ENCODE measurements at places on chromosomes 1 and 21. TPM values are rescaled to one million over a fixed set of nuclear protein-coding genes. Genes with fewer than 3 reads are reported as not detected.

The C1QA gene
- total RNA-seq = 65.3 TPM

The CC2D1B gene
- total RNA-seq = 14.5 TPM

The KCNK2 gene
- total RNA-seq = 0.08 TPM

DNA sequence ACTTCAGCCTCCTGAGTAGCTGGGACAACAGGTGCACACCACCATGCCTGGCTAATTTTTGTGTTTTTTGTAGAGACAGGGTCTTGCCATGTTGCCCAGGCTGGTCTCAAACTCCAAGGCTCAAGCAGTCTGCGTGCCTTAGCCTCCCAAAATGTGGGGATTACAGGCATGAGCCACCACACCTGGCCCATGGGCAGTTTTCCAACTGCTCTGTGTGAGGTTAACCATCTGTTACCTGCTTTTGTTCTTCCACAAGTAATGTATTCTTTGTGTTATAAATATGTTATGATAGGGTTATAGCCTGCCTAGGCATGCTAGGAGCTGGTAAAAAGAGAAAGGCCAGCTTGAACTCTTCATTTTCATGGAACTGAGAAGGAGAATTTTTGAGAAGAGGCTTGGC lies 30.7 kb downstream of the TUFT1 start:
- no peak for DNase-seq

- no peak for DNase-seq
Measured at GRCh38 chr1:228438266-228438665, 21.6 kb upstream of the TRIM17 start.

DNA sequence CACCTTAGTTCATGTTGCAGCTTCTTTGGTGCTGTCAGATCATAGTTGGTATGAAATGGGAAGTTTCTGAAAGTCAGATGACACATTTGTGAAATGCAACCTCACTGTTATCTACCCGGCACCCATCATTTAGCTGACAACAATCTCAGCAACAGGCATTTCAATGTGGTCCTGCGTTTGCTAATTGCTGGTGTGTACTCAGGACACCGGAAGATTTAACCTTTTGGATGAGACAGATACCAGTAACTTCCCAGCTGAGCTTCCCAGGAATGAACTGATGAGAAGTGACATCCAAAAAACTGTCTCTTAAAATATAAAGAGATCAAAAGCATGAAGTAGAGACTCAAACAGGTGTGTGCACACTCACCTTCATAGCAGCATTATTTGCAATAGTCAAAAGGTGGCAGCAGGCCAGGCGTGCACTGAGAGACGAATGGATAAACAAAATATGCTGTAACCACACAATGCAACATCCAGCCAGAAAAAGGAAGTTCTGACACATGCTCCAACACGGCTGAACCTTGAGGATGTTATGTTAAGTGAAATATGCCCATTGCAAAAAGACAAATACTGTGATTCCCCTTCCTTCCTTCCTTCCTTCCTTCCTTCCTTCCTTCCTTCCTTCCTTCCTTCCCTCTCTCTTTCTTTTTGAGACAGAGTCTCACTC lies 7.9 kb upstream of the CLDN14 start:
- DNase-seq = peak; percentile 82

GRCh38 chr1:107467286-107467685 lies 326.4 kb downstream of the NTNG1 start:
- DNase-seq = no peak

- DNase-seq = no peak
Measured at GRCh38 chr1:12773438-12773837, at the start of gene PRAMEF12. TSS of gene PRAMEF12 (plus strand) at chr1:12773738. CDS start at chr1:12774868, 1,130 bp downstream.

- no peak for DNase-seq
Measured at GRCh38 chr1:91655912-91656449, 155.3 kb downstream of the CDC7 start.

GRCh38 chr1:4700801-4701200 lies 46.4 kb downstream of the AJAP1 start:
- no peak for DNase-seq

DNA sequence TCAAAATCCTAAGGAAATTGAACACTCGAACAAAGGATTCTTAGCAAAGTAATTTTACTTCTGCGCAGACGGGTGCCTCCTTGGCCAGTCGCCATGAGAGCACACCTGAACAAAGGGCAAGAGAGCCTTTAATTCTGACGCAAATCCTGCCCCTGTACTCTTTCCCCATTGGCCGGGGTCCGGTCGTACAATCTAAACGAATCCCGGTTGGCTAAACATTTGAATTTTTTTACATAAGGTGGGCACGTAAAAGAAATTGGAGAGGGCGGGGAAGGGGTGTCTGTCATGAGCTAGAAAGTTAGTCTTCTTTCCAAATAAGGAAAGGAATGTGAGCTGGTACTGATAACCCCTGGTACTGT lies 8.2 kb upstream of the IL22RA1 start:
- DNase-seq = peak; percentile 68

- DNase-seq = no peak
Measured at GRCh38 chr1:89589515-89589914, 43.4 kb upstream of the LRRC8C start.

DNA sequence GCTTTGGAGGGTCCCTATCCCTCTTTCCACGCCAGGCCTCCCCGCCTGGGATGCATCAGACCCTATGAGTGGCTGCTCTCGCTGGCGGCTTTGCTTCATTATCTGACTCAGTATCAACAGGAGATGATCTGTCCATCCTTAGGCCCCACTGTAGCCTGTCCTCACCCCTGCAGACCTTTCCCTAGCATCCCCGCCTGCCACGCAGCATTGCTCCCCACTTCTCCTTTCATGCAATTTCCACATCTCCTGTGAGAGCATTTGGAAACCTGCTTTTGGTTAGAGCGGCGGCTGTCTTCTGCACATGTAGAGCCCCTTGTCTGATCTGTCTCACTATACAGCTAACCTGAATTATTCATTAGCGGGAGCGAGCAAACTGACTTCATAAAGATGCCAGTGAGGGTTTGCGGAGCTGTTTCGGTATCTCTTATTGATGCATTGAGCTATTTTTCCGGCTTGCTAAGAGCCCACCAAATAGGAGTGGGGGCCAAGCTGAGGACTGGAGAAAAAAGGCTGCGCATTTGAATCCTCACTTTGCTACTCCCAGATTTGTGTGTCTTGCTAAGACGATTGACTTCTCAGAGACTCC lies 40.0 kb upstream of the ATP2B4 start:
- DNase-seq = no peak

GRCh38 chr1:220786057-220786336 lies 716 bp upstream of the MTARC1 start:
- no peak for DNase-seq

DNA sequence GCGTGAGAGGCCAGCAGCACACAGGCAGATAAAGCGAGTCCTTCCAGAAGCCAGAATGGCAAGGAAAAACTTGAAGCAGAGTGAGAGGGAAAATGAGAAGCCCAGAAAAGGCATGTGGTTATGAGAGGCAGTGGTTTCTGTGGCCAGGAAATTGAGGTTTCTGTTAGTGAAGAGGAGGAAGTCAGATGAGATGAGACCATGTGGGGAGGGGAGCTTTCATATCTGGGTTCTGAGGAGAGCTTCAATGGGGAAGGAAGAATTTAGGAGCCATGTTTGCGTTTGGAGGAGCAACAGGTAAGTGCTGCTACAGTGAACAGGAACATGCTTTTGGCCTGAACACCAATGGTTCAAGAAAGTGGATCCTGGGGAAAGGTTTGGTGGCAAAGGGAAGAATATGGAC lies 6.1 kb upstream of the CD1A start:
- DNase-seq = no peak

GRCh38 chr1:153432874-153433681 lies 16.8 kb downstream of the S100A7A start:
- DNase-seq = no peak

DNA sequence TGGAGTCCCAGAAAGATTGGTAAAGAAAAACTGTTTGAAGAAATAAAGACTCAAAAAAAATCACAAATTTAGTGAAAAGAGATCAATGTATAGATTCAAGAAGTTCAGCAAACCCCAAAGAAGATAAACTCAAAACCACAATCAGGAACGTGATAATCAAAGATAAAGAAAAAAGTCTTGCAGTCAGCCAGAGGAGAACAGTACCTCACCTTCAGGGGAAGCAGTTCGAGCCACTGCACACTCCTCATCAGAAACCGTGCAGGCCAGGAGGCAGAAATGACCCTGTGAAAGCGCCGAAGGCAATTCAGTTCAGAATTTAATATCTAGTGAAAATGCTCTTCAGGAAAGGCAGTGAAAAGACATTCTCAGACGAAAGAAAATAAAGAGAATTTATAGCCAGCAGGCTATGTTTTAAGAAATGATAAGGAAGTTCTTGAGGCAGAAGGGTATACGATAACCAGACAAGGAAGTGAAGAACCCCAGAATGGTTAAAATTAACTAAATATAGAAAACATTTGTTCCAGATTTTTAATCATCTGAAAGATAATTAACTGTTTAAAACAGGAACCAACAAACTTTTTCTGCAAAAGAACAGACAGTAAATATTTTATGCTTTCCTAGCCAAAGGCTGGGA lies 13.5 kb upstream of the SUMO3 start:
- no peak for DNase-seq

All from left lobe of liver (tissue), 2 donors.